ENCODE measurements at places on chromosomes 4 and X. TPM values are rescaled to one million over a fixed set of nuclear protein-coding genes. Genes with fewer than 3 reads are reported as not detected.

PAGE1 gene
- total RNA-seq: not detected

GRIA2 gene
- total RNA-seq: not detected

TBX22 gene
- total RNA-seq: not detected

ETDC gene
- not detected for total RNA-seq

MAGEA2 gene
- not detected for total RNA-seq

GATA1 gene
- total RNA-seq: not detected

PIN4 gene
- total RNA-seq: 19.2 TPM

PAGE4 gene
- not detected for total RNA-seq

ALPK1 gene
- 25.1 TPM for total RNA-seq

PDZD4 gene
- total RNA-seq: not detected

S100G gene
- not detected for total RNA-seq

TEX11 gene
- total RNA-seq: not detected

NPY1R gene
- total RNA-seq: under 0.01 TPM

CD99L2 gene
- 6.2 TPM for total RNA-seq

RPS6KA3 gene
- 87.2 TPM for total RNA-seq

DCAF12L1 gene
- not detected for total RNA-seq

IL13RA1 gene
- total RNA-seq: 42.4 TPM
